ENCODE measurements at places on chromosomes 6 and 20. TPM values are rescaled to one million over a fixed set of nuclear protein-coding genes. Genes with fewer than 3 reads are reported as not detected.

Gene SGK2
- 14.0 TPM for total RNA-seq

DNA sequence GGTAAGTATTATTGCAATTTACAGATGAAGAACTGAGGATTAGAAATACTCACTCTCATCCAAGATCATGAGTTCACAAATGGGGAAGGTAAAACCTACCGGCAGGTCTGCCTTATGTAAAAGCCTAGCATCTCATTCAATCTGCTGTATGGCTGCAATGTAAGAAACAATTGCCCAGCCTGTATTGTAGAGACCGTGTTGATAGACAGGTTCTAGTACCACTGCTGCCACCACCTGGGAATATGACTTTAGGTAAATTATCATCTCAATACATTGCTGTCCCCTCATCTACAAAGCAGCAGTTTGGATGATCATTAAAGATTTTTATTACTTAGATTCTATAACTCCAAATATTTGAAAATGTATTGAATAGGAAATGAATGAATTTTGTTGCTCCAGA is 23.3 kb upstream of the ARHGAP18 start:
- DNase-seq, result no peak

GRCh38 chr6:54002116-54002515 is 109.1 kb upstream of the MLIP start:
- no peak for DNase-seq

Gene PTK6
- total RNA-seq, result 0.10 TPM

DNA sequence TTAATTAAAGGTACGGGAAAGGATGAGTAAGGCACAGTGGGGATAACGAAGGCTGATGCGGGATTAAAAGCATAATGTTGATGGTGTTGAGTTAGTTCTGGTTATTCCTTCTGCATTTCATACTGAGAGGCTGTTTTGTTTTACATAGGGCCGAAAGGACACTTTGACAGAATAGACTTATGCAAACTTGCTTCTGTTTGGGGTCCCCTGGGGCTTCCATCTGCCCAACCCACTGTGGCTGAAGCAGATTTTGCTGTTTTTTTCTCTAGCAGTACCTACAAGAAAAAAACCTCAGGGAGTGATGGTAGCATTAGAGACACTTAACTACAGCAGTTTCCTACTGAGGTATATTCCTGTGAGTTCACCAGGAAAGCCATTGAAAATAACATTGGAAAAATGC is 136.1 kb upstream of the SUPT3H start:
- no peak for DNase-seq

- no peak for DNase-seq
These were observed 29.7 kb upstream of the EXOC2 start for GRCh38 chr6:722608-723007.

Gene APCDD1L
- not detected for total RNA-seq

Gene CST4
- not detected for total RNA-seq
